ENCODE measurements at places on chromosomes 1 and 21.

DNA sequence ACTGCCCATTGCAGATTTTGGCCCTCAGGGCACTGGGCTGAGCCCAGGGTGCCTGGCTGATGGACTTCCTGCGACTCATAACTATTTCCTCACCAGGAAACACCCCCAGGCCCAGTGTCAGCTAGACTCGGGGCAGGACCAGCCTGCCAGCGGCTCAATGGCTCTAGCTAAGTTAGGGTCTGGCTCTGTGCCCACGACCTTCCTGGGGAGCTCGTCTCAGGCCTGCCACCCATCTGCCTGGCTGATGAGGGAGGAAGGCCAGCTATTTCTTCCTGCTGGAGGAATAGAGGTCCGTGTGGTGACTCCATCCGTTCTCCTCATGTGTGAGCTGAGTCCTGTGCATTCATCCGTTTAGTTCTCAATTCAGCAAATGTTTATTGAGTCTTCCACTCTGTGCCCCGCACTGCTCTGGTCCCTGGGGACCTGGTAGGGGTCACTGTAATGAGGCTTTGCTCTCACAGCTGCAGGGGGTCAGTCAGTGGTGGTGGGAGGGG is 44.5 kb downstream of the KIRREL1 start:
- DNase-seq = no peak

DNA sequence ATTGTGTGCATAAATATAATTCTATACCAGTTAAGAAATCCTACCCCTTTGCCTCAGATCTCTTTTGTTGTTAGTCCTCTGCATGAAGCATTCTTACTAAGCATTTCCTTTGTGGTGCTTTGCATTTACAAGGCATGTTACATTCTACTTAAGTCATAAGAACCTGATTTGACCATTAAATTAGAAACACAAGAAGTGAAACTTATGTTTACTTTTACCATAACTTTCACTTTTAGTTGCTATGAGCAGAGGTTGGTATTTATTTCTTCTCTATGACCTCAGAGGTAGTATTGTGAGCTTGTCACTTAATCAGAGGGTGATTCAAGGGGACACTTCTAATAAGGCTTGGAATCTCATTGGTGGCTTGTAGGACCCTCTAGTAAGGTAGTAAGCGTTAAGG is 9.0 kb downstream of the FAM20B start:
- no peak for DNase-seq

GRCh38 chr1:226001963-226002666 is 3.0 kb upstream of the SDE2 start:
- DNase-seq = peak; percentile 49

DNA sequence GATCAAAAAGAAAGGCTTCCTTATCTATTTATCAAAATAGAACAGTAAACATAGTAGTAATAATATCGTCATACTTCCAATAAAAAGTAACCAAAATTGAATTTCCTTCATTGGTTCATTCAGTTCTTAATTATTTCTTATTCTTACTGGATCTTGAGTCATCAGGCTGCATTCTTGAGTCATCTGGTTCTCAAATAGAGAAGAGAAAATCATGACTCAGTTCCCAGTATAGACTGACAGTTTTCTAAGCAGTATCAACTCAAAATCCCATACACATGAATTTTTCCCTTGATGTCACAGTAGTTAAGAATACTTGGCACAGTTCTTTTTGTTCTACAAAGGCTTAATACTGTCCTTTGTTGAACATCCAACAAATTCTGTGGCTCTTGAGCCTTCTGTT is 626.9 kb upstream of the ADGRL4 start:
- DNase-seq = no peak

DNA sequence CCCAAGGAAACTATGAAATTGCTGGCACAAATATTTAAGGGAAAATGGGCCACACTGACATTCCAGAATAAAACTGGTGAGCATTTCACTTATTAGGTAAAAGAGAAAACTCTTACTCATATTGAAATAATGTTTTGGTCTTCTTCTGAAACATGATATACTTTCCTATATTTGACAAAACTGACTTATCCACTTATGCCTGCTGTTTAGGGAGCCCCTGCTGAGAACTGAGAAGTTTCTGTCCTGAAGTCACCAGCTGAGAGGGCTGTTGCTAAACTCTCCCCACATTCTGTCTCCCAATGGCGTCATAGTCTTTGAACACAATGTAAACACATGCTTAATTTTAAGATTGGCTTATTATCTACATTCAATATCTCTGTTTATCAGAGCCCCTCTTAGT is 46.8 kb upstream of the ZC3H11B start:
- DNase-seq = no peak

DNA sequence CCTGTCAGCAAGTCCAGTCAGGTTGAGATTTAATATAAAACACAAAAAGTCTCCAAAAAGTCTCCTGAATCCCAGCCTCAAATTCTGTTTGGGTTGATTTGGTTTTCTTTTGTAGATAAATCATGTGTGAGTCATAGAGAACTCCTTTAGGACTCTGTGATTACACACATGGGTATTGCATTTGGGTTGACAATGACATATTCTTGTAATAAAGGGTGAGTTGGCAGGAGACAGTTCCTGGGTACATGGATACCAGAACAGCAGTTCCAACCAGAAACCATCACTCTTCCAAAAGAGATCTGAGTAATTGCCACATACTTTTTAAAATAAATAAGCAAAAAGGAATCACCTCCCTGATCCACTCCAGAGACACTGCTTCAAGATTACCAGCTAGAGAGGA is 8.9 kb downstream of the CR2 start:
- no peak for DNase-seq

DNA sequence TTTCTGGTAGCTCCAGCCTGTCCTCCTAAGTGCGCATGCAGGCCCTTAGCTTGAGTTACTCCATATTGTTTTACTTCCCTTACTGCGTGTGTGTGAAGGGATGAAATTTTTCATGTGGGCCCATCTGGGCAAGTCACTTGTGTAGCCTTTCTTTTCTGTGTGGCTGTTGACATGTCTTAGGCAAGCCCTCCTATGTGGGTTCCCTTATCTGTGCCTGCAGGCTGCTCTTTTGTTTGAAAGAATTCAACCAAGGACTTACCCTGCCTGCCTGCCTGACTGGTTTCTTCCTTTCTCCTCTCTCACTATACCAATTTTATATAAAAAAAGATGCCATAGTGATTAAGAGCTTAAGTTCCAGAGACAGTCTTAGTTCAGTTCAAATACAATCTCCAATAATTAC is 249.3 kb downstream of the ATG4C start:
- DNase-seq = no peak

DNA sequence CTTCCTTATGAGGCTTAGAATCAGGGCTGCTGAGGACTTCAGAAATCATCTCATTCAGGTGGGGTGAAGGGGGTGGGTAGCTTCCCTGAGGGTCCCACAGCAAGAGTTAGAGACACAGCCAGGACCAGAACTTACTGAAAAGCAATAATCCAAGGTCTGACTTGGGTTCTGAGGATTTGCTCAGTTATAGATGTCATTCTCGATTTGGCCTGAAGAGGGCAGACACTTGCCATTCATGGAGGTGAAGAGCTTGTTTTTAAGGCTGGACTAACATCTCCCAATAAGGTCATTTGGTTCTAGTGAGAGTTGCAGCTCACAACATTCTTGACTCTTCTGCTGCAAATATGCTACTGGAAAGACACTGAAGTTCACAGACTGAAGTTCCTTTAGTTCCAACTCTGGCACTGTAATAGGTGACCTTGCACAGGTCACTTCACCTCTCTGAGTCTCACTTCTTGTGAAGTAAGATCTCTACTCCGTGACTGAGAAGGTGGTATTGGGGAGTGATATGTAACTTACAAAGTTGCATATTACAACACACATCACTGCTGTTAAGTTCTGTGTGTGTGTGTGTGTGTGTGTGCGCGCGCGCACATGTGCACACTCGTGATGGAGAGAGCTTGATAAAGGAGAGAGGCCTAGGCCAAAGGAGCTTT is 69.8 kb upstream of the DIRAS3 start:
- DNase-seq = peak; percentile 87

GRCh38 chr1:10209905-10210810 is at the start of gene KIF1B:
Gene KIF1B, plus strand, starts transcription at chr1:10210570. Its CDS starts 21,759 bp downstream, at chr1:10232329.
- peak; percentile 98 for DNase-seq

DNA sequence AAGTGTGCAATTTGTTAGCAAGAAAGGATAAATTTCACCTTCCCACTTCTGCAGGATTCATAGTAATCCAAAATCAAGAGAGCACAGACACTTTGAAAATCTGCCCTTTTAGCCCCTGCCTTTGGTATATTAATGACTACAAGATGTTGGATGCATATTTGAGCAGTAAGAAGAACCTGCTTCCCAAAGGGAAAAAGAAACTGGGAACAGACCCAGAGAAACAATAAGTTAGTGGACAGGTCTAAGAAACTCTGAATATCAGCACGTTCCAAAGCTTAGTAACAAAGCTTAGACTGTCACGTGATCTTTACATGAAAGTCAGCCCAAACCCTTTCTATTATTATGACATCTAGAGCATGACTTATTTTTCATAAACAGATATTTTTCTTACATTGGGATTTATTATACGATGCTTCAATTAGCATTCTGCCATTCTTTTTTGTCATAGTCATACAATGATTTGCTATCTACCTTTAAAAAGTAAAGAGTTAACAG is 390.9 kb upstream of the ADGRL2 start:
- peak; percentile 70 for DNase-seq

DNA sequence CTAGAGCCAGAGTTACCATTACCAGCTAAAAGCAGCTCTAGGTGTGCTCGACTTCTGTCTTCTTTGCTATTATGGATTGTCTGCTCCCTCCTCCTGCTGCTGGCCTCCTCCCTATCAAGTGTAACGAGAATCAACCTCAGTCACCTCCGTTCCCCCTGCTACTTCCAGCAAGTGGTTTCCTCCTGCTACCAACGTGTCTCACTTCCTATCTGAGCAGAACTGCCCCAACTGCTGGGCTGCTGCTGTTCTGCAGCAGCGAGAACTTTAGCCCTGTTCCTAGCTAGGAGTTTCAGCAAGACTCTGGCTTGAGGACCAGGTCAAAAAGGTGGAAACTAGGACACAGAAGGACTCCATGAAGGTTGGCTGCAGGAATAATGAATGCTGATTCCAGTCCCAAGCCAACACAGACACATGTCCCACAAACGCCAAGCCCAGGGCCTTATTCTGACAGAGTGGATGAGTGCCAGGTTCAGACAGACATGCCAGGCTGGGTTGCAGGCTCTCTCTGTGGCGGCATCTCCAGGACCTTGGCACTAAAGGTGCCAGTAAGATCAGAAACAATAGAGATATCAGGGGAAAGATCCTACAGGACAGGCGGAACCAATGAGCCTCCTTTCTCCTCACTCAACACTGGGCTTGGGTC is 46.9 kb downstream of the CD34 start:
- DNase-seq = no peak

DNA sequence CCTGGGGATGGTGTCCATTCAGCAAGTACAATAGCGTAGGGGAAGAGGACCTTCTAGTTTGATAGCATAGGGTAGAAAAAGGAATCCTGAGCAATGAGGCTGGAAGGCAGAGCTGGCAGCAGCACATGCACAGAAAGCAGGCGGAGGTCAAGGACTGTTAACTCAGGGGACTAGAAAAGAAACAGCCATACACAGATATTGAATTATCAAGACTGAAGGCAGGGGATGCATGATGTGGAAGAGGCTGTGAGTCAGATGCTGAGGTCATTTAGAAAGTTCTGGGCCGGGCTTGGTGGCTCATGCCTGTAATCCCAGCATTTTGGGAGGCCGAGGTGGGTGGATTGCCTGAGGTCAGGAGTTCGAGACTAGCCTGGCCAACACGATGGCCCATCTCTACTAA is 65.6 kb downstream of the OPTC start:
- no peak for DNase-seq

DNA sequence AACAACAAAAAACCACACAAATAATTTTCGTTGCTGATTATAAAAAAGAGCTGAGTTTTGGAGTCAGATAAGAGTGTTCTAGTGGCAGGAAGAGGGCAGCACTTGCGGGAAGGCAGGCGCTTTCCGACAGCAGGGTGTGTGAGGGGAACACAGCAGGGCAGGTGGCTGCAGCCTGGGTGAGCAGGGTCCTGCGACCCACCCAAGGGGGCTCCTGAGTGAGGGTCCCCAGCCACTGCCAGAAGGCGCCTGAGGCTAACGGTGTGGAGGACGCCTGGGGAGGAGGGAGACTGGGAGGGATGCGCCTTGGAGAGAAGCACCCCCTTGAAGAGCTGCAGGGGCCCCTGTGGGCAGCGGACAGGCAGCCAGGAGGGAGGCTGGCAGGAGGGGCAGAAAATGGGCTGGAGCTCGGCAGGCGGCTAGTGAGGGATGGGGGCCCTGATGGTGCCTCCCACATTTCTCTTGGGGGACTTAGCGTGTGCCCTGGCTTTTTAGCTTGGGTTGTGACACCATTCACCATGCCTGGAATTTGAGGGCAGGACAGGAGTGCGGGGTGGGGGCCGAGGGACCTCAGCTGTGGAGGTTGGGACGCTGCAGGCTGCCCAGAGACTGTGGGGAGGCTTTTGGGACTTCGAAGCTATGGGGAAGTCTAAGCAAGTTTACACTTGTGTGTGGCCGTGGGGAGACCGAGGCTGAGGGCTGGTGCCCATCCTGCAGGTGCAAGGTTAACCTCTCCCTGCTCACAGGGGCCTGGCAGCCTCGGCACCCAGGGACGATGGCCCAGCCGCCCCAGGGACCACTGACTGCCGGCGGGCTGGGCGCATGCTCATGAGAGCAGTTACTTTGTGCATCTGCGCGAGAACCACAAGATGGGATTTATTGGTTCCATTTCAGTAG is 111.4 kb downstream of the SIK1 start:
- no peak for DNase-seq

- DNase-seq = no peak
These were observed 1.3 kb downstream of the CELSR2 start for GRCh38 chr1:109250454-109251276.

GRCh38 chr1:3410142-3410925 is 44.1 kb upstream of the ARHGEF16 start:
- peak; percentile 46 for DNase-seq

- no peak for DNase-seq
These were observed 120.7 kb downstream of the ACTL8 start for GRCh38 chr1:17875882-17876280.

DNA sequence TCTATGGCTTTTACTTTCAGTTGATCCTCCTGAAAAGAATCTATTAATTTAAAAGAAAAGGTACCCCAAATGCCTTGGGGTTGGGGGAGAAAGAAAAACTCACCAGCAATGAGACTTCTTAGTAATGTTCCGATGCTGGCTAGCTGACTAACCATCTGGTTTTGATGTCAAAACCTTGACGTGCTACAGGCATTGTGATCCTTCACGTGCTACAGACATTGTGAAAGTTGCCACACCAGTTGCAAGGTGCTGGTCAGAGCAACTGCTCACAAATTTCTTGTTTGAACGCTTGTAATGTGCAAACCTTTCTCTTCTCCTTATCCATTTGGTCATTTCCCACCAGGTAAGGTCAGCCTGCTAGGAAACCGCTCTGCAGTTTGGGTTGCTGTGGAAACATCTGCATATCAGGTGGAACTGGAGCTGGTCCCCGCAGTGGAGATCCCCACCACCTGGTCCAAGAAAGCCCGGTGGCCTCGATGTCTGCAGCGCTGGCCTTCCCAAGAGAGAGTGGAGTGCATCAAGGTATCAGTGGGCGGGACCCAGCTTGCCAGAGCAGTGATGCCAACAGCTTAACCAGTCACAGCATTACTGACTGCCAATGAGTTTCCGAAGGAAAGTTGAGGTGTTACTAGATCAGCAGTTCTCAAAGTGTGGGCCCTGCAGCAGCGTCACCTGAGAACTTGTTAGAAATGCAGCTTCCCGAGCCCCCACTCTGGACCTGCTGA is 16.1 kb downstream of the MAB21L3 start:
- DNase-seq = no peak

- no peak for DNase-seq
These were observed 182.7 kb downstream of the LMX1A start for GRCh38 chr1:165173818-165174217.

Data from muscle of arm (tissue), 14 donors.